ENCODE measurements at places on chromosomes 12 and 14.

DNA sequence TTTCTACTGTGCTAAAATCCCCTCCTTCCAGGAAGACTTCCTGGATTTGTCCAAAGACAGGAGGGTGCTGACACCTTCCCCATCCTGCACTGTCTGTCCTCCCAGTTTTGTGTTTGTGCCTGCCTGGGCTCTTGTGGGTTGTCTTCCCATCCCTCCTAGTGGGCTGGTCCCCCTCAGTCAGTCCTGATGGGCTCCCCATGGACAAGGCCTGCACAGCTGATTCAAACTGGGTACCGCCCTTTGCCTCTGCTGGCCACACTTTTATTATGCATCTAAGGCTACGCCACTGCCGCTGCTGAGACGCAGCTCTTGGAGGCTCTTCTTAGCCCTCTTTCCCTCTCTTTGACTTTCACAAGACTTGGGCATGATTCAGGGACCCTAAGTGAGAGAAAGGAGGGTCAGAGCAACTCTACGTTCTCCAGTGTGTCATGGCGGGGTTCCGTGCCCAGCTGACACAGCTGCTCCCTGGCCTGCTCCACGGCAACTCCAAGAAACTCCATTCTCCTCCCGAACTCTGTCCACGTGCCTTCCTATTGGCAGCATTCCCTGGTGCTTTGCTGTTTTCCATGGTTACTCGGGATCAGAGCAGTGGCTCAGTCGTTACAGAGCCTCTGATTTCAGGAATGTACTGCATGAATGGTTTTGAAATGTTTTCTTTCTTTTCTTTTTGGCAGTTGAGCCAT lies 3.8 kb upstream of the KRT85 start:
- no peak for DNase-seq

DNA sequence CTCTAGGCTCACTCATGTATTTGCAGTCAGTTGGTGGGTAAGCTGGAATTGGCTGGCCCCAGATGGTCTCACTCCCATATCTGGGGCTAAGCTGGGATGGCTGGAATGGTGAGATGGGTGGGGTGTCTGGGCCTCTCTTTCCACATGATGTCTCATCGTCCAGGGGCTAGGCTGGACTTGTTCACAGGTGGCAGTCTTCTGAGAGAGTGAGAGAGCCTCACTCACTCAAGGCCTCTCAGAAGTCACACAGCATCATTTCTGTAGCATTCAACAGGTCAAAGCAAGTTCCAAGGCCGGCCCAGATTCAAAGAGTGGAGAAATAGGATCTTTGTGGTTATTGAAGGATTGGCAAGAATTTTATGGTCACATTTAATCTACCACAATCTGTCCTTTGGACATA lies 102.7 kb downstream of the UNC79 start:
- no peak for DNase-seq

GRCh38 chr14:90791486-90791885 lies 24.7 kb downstream of the TTC7B start:
- DNase-seq: no peak

- no peak for DNase-seq
Observed at GRCh38 chr12:3468329-3468728, 22.7 kb upstream of the PRMT8 start.

DNA sequence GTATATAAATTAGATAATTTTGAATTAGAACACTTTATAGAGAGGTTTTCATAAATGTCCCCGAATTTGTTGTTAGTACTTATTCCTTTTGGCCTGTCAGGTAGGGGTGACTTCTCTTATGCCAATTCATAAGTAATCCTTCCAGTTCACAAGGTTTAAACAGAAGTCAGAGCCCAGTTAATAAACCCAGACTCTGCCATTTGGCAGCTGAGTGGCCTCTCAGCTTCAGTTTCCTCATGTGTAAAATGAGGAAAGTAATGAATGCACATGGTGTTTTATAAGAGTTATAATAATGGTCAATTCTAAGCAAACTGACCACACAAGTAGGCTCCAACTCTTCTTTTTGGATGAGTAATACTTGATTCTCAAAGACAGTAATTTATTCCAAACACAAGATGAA lies 10.3 kb downstream of the MTERF2 start:
- DNase-seq: no peak

GRCh38 chr12:93802293-93802692 lies 125.1 kb downstream of the CRADD start:
- no peak for DNase-seq

DNA sequence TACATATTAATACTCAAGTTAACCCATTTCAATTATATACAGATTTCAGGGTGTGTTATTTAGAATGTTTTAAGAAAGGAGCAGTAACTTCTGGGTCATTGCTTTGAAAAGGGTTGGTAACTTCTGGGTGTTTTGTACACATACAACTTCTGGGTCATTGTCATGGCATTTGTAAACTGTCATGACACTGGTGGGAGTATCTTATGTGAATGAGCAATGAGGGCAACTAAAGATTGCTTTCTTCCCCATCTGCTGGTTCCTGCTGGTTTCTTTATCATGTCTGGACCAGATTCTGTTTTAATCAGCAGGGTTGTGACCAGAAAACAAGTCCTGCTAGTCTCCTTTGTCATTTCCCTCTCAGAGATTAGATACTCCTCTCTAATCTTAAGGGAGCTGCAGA lies 713.3 kb downstream of the LRFN5 start:
- no peak for DNase-seq

- no peak for DNase-seq
Observed at GRCh38 chr14:103894723-103895059, 33.6 kb upstream of the TDRD9 start.

DNA sequence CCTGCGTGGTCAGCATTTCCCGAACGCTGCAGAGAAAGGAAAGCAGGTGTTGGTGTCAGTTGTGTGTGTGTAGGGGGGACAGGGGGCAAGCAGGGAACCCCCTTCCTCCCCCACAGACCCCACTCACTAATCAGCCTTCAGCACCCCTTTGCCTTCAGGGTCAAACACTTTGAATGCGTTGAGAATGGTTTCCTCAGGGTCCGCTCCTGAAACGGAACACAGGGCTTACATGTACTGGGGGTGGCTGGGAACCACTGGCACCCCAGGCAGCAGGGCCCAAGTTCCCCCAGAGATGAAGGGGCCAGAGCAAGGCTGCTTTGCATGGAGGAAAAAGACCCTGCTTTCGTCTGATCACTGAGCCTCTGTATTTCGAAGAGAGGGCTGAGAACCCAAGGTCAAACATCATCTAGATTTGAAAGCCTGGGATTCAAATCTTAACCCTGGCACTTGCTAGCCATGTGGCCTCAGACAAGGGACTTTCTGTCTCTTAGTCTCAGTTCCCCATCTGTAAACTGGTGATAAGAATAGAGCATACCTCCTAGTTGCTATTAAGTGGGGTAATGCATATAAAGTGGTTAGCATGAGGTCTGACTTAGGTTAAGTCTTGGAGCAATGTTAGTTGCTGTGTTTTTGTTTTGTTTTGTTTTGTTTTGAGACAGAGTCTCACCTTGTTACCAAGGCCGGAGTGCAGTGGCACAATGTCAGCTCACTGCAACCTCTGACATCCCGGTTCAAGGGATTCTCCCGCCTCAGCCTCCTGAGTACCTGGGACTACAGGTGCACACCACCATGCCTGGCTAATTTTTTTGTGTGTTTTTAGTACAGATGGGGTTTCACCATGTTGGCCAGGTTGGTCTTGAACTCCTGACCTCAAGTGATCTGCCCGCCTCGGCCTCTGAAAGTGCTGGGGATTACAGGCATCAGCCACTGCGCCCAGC lies 7.0 kb downstream of the MYL2 start:
- no peak for DNase-seq

DNA sequence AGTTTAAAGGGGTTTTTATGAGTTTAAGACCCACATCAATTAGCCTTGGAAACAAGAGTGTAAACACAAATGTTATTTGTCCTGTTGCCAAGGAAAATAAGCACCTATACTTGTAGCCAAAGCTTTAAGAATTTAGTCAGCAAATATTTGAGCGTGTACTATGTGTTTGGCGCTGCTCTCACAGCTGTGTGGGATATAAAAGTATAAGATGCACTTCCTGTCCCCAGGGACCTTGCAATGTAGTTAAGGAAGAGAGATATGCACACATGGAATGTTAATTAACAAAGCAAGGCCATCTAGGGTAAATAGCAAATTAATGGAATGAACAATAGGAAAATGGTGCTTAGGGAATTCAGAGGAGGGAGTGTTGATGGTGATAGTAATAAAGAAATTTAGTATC lies 134.9 kb upstream of the SRRM4 start:
- no peak for DNase-seq

DNA sequence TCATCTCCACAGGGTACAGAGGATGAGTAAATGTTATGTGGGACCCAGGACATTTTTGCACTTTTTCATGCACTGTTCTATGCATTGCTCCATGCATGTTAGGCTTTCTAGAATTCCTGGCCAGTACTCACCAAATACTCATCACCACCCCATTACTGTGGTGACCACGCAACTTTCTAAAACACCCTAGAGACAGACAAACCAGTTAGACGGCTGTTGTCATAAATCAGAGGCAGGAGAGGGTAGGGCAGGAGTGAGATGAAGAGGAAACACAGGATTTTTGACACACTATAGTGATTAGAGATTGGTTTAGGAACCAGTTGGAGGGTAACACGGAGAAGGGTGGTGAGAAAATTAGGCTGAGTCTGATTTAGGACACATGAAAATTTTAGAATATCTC lies 59.3 kb downstream of the IFNG start:
- DNase-seq: no peak

- peak; percentile 88 for DNase-seq
Observed at GRCh38 chr12:49336645-49337584, at the start of gene C1QL4. C1QL4 (minus strand) TSS chr12:49337188; CDS start chr12:49336477, 711 bp downstream.

DNA sequence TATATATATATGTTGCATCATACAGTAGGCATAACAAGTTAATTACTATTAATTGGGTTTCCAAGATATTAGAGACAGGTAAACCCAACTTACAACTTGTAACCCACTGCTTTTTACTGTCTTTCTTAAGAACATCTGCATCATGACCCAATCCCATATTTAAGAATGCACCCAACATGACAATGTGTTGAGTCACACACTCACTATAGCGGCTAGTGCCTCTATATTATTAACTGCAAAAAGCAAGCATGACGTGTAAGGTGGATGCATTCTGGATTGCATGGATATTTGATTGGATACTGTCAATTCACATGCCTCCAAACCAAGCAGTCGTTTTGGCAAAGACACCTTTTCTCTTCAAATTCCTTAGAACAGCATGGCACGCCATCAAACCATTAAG lies 68.2 kb downstream of the KSR2 start:
- no peak for DNase-seq

DNA sequence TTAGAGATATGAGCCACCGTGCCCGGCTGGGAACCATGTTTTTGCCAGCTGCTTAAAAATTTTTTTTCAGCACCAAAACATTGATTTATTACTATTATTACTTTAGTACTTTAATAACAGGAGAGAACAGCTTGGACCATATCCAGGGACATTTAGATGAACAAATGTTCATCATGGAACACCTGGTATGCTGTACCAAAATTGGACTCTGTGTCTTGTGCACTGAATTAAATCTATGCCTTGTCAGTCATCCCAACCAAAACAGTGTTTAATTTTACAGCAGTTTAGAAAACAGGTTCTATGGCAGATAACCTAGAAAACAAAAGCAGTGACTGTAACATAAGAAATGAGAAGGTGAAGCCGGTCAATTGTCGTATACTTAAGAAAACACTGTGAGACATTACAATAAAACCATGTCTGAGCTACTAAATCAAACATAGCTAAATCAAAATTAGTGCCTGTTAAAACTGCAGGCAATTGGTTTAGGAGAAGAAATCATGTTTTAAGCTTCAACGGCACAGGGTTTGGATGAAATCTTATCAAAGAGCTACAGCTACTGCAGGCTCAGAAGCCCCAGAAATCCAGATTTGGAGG lies 58.2 kb upstream of the PYGL start:
- DNase-seq: no peak

GRCh38 chr14:55707365-55707804 lies 127.4 kb downstream of the KTN1 start:
- DNase-seq: no peak

- DNase-seq: no peak
Observed at GRCh38 chr14:61502459-61503093, 181.2 kb downstream of the PRKCH start.

- no peak for DNase-seq
Observed at GRCh38 chr14:70838076-70838475, 28.8 kb upstream of the MAP3K9 start.

DNA sequence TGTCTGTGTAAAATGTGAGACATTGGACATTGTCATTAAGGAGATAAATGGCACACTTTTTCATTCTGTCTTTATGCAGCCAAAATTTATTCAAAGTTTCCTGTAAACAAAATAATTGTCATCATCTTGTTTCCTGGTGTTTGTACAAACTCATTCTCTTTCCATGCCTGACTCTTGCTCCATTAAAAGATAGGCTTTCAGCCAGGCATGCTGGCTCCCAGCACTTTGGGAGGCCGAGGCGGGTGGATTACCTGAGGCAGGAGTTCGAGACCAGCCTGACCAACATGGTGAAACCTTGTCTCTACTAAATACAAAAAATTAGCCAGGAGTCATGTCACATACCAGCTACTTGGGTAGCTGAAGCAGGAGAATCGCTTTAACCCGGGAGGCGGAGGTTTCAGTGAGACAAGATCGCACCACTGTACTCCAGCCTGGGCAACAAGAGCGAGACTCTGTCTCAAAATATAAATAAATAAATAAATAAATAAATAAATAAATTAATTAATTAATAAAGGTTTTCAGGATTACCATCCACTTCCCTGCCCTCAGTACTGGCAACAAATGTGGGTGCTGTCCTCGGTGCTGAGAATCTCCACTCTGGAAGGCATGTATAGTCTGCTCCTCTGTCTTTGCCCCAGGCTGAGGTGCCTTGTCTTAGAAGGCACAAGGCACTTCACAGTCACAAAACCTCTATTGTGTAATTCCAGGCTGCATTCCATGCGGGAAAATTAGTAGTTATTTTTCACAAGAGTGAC lies 83.2 kb downstream of the PAH start:
- DNase-seq: no peak

GRCh38 chr12:72369423-72369959 lies 97.3 kb downstream of the TRHDE start:
- DNase-seq: no peak

- DNase-seq: no peak
Observed at GRCh38 chr14:95531473-95531872, 3.4 kb upstream of the GLRX5 start.

DNA sequence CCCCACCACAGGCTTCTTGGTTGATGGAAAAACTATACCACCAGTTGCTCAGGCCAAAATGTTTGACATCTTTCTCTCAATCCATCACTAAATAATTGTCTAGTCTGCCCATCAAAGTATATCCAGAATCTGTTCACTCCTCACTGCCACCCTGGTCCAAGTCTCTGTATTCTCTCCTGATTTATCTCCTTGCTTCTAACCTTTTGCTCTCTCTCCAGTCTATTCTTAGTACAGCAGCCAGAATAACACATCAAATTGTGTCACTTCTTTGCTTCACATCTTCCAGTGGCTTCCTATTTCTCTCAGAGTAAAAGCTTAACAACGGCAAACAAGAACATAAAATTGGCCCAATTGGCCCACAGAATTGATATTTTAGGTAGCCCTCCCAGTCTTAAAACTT lies 272.8 kb downstream of the IPO8 start:
- no peak for DNase-seq

Data from activated T-cell treated with anti-CD3 and anti-CD28 coated beads for 4 hours (primary cell).